ENCODE measurements at places on chromosomes 7 and 10.

- no peak for DNase-seq
These were observed 28.3 kb downstream of the CCM2 start for GRCh38 chr7:45028138-45028919.

DNA sequence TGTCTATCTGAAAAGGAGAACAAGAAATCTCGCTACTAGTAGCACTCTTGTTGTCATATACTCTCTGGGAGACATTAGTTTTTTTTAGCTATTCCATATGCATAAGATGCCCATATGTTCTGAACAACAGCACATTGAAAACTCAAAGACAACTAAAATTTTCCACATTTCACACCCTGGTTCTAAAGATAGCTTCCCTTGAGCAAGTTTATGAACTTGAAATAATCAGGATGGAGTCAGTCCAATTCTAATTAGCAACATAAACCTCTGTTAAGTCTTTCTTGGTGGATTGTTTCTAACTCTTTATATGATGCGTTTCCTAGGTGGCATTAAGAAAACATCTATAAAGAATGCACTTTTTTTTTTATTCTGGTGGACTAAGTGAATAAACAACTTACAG, 1095.3 kb downstream of the GRM8 start:
- DNase-seq = no peak

- no peak for DNase-seq
These were observed 447.1 kb downstream of the MDFIC start for GRCh38 chr7:115368998-115369397.

GRCh38 chr10:71015674-71016073, 127.3 kb upstream of the PCBD1 start:
- DNase-seq = no peak

DNA sequence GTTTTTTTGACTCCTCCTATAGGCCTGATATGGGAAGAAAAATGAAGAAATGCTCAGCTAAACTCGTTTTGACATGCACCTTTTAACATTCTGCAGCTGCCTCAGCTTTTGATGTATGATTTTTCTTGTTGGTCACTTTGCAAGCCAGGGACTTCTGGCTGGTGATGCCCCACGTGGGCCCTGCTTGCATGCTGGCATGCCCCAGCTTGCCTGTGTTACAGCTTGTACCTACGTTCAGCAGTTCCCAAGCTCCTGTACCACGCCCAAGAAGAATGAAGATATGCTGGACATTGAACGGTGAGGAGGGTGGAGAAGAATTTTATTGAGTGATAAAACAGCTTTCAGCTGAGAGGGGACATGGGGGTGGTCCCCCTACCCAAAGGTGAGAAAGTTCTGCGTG, 245.6 kb upstream of the FZD8 start:
- DNase-seq = no peak

DNA sequence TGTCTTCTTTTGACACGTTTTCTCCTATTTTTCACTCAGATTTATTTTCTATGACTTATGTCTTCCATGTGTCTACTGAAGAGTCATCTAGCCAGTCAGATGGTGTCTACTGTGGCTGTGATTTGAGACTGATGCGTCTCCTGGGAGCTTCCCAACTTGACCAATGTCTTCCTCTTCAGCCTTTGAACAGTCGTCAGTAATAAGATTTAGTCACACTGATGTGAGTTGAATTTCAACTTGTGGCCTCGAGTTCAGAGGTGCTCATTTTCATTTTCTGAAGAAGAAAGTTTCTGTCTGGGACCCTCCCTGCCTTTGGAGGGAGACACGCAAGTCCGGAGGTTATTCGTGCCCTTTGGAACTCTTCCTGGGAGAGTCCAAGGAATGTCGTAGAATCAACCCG, 221.9 kb upstream of the INHBA start:
- DNase-seq = no peak

DNA sequence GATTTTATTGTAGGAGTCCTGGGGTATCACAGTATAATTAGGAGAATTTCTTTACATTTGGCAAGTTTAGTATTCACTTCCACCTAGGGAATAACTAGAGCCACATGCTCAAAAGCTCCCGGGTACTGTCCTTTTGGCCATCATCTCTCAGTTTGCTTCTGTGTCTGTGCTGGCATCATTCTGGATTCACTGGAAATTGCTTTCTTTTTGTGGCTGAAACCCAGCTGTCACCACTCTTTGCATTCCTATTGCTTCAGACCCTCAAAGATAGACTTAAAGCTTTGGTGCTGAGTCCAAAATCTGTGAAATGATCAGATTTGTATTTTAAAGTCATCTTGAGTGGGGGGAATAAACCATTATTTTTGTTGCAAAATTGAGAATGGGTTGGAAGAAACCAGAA, 8.9 kb downstream of the SDK1 start:
- no peak for DNase-seq

GRCh38 chr10:35056686-35057085, 33.5 kb downstream of the CUL2 start:
- DNase-seq = no peak

GRCh38 chr7:130940326-130940725, 206.3 kb upstream of the KLF14 start:
- DNase-seq = peak; percentile 38

DNA sequence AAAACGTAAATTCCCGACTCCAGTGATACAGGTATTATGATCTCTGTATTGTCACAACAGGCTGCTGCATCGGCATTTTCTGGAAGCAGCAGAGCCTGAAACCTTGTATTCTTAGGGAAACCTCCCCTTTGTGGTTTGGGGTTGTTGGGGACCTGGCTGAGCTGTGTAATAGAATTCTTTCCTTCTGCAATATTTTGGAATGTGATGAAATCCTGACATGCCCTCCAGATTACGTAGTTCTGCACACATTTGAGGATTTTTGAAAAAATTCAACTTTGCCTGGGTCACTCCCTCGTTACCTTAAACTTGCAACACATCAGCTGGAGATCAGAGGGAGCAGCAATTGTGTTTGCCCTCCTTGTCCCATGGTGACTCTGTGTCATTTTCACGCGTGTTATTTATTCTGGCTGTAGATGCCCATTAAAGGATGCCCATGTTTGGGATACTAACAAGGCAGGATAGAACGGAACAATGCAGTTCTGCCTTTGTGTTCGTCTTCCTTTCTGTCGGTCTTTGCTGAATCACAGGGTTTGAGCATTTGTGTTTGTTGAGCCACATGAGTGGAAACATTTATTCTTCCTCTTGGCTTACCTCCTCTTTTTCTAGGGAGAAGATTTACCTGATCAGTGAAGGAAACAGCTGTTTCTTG, 181.7 kb downstream of the TCF7L2 start:
- DNase-seq = peak; percentile 90

DNA sequence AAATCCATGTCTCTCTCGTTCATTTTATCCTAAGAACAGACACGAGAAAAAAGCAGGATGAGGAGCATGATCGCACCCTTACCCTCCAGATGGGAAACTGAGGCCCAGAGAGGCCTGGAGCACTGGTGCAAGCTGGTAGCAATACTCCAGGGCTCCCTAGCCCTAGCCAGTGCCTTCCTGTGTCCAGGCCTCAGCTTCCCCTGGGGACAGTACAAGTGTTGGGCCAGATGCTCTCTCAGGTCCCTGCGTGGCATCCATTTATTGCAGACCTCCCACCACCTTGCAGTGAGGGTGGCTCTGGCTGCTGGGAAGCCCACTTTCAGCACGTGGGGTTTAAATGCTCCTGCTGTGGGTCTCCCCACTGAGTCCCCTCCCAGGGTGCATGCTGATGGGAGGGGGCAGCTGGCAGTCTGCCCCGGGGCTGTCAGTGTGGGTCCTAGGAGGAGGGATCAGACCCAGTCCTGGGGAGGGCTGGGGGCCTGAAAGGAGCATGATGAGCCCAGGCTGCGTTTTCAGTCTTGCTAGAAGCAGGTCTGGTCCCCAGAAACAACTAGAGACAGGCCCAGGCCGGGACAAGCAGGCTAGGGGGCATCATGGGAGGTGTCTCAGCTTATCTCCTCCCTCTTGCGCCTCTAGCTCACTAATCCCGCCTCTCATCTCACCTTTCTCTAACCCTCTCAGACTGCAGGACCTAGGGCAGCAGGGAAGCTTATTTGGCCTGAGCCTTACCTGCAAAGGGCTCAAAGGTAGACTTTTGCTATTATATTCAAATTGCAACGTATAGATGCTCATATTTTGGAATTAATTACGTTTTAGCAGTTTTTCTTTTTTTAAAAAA, 662 bp upstream of the PPIF start:
- no peak for DNase-seq

All from amniotic epithelial cell (primary cell).